Stimulated activated CD8-positive, alpha-beta memory T cell treated with anti-CD3 and anti-CD28 coated beads, Interleukin-4, amount 100 ng/mL, for 24 hours (primary cell): ENCODE measurements at places on chromosomes 7 and 10.

DNA sequence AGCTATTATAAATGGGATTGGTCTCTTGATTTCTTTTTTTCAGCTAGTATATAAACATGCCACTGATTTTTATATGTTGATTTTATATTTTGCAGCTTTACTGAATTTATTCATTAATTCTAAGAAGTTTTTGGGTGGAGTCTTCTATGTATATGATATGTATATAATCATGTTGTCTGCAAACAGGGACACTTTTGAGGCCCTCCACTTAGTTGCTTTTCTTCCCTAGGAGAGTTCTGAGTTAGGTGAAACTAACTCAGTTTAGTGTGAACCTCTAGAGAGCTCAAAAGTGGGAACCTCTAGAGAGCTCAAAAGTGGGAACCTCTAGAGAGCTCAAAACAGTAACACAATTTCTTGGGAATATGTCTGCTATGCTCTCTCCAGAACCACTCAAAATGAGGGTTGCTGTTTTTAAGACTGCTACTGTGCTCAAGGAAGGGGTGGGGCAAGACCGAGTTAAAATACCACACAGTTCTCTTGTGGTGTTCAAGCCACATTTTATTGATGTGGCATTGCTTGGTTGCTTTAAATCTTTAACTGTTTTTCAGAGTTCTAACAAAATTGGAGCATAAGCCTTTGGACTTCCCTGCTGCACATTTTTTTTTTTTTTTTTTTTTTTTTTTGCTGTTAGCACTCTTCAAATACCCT is 13.2 kb downstream of the CCDC7 start:
- no peak for DNase-seq

GRCh38 chr10:100186253-100187212 is 704 bp upstream of the ERLIN1 start:
- DNase-seq = peak; percentile 0

GRCh38 chr7:143391462-143392404 is 10.6 kb downstream of the ZYX start:
- no peak for DNase-seq

GRCh38 chr7:101518336-101518735 is 110.8 kb downstream of the MYL10 start:
- DNase-seq = no peak

GRCh38 chr7:31119249-31119648 is 67.1 kb downstream of the ADCYAP1R1 start:
- DNase-seq = no peak

GRCh38 chr10:13521026-13521425 is 7.8 kb downstream of the BEND7 start:
- no peak for DNase-seq

DNA sequence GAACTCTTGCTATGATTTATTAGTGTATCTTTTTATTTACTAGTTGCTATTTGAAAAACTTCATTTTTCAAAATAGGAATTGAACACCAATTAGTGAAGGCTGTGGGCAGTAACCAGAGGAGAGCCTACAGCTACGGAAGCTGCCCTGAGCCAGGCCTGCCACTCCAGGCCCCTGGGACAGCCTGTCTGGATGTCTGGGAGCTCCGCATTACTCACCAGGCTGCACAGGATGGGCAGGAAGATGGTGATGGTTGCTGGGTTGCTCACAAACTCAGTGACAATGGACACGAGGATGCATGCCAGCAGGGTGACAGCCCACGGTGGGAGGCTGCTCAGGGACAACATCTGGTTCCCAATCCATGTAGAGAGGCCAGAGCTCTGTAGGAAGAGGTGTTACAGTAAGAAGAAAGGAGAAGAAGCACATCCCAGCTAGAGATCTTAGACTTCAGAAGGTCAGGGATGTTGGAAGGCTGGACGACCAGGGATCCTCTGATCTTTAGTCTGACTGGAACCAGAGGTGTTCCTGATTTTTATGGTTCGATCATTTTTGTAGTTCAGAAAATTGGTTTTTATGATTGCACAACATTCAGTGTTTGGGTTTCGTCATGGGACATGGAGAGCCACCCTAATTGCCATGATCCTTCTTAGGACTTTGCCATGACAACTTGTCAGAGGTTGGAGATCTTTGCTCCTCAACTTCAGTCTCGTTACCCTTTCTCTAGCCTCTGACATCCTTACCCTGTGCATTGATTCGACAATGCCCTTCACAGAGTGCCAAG is 23.2 kb downstream of the STMP1 start:
- no peak for DNase-seq

DNA sequence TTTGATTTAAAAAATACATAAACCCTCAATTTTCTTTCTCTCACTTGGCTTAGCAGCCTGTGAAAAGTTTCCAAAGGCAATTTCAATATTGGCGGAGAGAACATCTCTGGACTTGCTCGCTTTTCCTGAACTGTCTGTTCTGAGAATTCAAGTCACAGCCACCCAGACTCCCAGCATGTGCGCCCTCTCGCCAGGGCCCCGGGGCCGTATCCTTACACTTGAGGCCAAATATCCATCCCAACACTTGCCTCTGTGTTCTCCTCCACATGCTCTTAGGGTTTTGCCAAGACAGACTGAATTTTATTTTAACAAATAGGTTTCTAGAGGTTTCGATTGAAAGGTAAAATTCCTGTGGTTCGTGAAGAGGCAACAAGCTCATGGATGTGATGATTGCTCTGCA is 111.5 kb upstream of the GPR26 start:
- no peak for DNase-seq

DNA sequence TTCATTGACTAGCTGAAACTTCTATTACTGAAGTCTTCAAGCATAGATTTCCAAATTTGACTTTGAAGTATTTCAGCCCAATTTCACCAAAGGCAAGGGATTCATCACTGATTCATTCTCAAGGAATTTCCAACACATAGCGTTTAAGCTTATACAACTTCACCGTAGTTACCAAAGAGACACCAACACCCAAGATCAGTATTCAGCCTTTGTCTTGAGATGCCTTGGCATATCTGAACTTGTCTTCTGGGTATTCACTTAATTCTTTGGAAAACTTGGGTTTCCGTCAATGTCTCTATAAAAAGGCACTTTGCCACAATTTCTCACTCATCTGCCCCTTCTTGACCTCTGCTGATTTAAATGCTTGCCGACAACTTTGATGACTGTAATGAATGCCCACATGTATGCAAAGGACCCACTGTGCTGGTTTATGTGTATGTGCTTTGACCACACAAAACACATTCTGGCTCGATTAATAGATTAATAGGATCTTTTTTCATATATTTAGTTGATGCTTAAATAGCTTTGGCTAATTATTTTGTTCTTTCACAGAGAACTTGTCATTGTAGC is 49.6 kb downstream of the TES start:
- no peak for DNase-seq

DNA sequence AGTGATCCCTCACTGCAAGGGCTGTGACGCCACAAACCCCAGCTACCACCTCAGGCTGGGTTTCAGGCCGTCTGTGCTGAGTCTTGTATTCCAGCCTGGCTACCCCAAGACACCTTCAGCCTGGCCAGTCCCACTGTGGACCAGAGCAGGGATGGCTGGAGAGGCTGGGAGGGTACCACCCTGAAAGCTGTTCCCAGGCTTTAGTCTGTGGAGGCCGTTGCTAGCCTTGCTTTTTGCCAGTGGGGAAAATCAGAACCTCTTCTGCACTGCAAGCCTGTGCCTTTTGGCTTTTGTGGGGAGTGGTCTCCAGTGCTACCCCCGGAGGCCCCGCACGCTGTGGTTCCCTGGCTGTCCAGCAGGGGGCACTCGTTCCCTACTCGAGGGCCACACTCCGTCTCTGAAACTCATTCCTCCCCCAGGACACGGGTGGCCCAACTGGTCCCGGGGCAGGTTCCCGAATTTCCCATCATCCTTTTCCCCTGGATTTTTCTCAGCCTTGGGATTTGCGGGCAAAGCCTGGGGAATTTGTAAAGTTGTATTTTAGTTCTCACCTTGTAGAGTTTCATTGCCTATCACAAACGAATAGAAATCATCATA is 128.4 kb upstream of the BTBD16 start:
- no peak for DNase-seq

- no peak for DNase-seq
These were observed 34.5 kb downstream of the PPP1R3C start for GRCh38 chr10:91598211-91598977.

DNA sequence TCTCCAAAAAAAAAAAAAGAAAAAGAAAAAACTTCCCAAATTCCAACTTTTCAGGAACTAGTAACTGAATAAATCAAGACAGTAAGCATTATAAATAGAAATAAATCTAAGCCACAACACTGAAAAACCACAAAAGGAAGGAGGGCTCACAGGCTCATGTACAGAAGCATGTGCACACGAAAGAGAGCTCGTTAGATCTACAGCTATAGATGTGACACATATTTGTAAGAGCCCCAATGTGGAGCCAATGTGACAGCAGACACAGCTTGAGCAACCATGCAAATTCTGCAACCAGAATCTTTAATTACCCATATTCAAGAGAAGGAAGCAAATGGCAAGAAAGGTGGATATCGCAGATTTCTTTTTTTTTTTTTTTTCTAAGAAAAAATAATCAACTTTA is 94.7 kb downstream of the SORBS1 start:
- DNase-seq = no peak

DNA sequence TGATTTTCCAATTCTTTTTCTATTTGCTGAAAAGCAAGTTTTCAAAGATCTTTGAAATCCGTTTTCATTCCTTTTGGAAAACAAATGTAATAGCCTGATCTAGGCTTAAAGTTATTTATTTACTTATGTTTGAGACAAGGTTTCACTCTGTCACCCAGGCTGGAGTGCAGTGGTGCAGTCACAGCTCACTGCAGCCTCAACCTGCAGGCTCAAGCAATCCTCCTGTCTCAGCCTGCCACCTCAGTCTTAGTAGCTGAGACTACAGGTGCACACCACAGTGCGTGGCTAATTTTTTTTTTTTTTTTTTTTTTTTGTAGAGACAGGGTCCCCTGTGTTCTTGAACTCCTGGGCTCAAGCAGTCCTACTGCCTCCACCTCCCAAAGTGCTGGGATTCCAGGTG is 4.6 kb downstream of the ST7 start:
- no peak for DNase-seq

DNA sequence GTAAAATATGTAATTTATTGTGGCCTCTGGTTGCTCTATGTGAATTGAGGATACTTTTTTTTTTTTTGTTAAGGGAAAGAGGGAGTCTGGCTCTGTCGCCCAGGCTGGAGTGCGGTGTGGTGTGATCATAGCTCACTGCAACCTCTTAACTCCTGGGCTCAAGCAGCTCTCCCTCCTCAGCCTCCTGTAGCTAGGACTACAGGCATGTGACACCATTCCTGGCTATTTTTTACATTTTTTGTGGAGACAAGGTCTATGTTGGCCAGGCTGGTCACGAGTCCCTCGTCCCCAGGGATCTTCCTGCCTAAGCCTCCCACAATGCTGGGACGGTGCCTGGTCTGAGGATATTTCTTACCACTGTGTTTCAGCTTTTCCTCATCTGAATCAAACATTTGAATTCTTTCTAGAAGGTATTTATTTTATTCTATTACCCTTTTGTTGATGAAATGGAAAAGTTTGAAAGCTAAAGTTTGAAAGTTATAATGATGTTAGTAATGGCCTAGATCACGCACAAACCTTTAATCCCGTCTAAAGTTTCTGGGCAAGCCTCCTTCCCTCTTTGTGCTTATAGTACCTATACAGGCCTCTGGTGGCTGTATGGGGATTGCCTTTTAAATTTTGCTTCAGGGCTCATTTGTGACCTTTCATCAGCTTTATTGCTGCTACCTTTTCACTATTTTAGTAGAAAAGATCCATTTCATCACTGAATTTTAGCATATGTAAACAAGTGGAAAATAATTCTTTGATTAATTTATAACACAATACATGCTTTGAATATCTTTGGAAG is 2.0 kb downstream of the IFRD1 start:
- DNase-seq = no peak

- no peak for DNase-seq
These were observed 280.6 kb downstream of the GFRA1 start for GRCh38 chr10:115992236-115992986.

- DNase-seq = no peak
These were observed 56.7 kb downstream of the PCLO start for GRCh38 chr7:83105948-83106347.

GRCh38 chr7:18521945-18522566 is 26.5 kb downstream of the HDAC9 start:
- DNase-seq = no peak

GRCh38 chr10:74418285-74418872 is 267.4 kb downstream of the ADK start:
- no peak for DNase-seq

- no peak for DNase-seq
These were observed 230.9 kb downstream of the KLF6 start for GRCh38 chr10:3554121-3554522.

DNA sequence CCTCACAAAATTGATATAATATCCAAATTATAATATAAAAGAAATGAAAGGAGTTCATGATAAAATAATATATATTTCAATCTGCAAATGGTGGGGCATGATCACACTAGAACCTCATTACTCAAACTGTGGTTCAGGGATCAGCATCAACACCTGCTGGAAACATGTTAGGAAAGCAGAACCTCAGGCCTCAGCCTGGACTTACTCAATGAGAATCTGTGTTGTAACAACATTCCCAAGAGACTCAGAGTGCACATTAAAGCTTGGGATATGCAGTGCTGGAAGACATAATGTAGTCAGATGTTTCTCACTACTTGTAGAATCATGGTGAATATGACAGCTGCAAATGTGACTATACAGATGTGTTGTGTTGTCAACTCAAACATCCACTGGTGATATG is 81.7 kb upstream of the ITPRID1 start:
- DNase-seq = no peak

DNA sequence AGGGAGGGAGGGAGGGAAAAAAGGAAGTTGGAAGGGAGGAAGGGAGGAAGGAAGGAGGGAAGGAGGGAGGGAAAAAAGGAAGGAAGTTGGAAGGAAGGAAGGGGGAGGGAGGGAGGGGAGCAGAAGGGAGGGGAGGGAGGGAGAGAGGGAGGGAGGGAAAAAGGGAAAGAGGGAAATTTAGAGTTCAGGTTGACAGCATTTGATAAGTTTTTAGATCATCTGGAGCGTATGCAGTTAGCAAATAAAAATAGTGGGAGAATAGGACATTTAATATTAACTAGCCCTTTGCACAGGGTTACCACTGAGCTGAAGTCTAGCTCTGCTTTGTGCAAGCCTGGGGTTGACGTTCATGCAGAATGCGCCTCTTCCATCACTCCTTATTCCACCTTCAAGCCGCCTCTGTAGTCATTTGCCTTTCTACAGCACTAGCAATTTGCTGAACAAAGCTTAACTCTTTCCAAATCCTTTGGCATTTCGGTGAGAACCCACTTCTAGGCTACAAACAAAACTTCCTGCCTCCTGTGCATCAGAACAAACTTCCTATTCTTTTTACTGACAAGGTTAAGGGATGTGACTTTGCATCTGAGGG is 8.6 kb downstream of the STRA8 start:
- no peak for DNase-seq

DNA sequence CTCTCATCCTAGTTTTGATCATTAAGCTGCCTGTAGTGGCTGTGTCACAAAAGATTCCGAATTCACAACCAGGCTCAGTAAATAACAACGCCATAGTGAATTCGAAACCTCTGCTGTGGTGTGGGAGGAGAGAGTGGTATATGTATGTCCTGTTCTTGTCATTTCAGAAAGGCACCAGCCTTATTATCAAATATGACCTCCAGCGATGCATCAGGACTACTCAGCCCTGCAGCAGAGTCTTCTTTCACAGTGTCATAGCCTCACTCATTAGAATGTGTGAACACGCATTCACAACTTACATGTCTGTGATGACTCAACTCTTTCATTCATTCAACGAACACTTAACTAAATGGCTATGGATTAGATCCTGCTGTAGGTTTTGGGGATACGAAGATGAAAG is 15.3 kb downstream of the AOC1 start:
- DNase-seq = no peak
